ENCODE measurements at places on chromosomes 6 and 20.

- no peak for DNase-seq
Measured at GRCh38 chr20:62656197-62656918, 14.1 kb downstream of the SLCO4A1 start.

GRCh38 chr6:14212020-14212419 lies 94.4 kb downstream of the CD83 start:
- no peak for DNase-seq

- no peak for DNase-seq
Measured at GRCh38 chr6:128138694-128139093, 237.8 kb upstream of the THEMIS start.

DNA sequence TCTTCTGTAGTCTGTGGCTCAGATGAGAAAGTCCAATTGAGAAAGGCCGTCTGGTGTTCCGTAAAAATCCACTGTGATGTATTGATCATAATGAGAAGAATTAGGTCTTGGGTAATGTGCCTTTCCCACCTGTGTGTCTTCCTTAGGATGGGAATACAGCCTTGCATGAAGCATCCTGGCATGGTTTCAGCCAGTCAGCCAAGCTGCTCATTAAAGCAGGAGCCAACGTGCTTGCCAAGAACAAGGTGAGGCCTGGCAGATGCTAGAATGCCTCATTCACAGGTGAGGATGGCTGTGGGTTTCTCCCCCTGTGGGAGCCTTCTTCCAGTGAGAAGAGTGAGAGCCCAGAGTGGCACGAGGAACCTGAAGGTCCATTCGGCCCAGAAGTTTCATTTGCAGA lies 32.7 kb downstream of the LYRM2 start:
- no peak for DNase-seq

DNA sequence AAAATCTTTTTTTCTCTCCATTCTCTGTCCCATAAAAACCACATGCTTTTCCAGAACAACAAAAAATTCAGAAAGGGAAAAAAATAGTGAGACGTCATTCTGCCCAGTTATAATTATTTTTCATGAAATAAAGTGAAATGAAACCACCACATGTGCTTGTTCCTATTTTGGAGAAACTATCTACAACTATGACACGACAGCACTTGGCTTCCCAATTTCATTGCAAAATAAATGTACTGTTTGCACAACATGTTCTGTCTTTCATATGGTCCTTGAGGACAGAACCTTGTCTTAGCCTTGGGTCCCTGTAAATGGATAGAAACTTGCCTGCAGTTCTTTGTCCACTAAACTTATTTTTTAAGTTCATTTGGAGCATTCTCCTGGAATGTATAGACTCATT lies 5.6 kb upstream of the MAN1A1 start:
- DNase-seq: no peak

DNA sequence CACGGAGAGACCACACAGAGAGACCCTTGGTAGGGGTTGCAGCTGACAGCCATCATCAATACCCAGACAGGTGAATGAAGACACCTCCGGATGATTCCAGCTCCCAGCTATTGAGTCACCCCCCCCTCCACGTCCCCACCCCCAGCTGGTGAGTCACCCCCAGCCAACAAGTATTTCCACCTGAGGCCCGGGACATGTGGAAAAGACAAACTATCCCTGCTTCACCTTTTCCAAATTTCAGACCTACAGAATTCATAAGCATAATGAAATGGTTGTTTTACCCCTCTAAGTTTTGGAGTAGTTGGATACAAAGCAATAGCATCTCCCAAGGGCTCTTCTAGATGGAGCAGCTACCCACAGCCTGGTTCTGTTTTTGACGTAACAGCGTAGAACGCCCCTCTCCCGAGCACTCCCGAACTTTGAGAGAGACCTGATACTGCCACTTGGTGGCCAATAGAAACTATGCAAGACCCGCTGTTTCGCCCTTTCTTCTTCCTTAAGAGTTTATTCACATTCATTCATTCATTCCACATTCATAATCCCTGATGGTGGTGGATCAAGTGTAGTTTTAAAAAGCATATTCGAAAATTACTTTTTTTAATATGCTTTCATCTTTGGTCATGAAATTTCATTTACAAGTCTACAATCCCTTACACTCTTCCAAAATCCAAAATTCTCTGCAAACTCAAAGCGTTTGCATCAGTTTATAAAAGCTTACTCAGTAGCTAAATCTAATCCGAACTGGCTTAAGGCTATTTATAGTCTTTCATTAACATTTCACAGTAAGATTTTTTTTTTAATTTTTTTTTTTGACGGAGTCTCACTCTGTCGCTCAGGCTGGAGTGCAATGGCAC lies 15.1 kb upstream of the PPP1R16B start:
- peak; percentile 15 for DNase-seq

DNA sequence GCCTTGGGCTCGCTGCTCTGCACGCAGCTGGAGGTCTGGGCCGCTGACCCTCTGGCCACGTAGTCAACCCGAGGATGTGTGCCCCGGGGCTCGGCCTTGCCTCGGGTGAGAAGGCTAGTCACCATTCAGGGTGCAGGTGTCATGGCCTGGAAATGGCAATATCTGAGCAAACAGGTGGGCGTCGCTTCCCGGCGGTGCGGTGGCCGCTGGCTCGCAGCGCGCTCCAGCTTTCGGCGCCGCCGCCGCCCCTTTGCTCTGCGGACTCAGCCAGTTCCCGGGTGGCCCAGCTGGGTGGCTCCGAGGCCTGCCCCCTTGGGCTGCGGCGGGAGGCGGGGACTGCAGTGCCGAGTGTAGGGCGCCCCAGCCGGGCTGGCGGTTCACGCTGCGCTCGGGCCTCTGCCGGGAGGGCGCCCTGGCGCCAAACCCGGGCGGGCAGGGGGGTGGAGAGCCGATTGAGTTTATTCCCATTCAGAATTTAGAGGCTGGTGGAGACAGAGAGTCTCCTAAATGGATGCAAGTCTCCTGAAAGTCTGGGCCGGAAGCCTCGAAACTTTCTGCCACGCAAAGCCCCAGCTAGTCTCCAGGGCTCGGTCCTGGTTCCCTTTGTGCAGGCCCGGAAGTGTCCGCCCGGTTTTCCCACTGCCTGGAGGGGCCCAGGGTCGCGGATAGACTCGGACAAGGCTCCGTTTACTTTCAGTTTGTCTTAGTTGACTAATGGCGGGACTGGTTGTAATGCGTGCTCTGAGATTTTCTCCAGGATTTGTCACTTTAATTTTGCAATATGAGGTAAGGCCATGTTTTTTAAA lies 11.3 kb upstream of the TFAP2A start:
- peak; percentile 18 for DNase-seq

GRCh38 chr20:1083431-1084080 lies 34.8 kb upstream of the PSMF1 start:
- no peak for DNase-seq

DNA sequence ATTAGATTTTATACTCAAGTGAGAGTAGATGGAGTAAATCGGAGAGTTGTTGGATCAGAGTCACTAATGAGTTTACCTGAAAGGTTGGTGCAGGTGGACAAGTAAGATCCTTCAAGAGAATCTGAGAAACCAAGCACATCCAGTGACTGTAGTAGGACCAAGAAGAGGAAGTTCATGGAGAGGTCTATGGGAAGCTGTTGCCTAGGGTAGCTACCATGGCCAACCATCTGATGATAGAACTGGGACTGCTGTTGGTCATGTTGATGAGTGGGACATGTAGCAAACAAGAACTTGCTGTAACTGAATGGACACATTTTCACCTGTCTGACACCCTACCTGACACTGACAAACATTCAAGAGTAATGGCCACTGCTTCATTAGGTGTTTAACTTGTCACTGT lies 11.3 kb upstream of the ADGB start:
- no peak for DNase-seq

- DNase-seq: no peak
Measured at GRCh38 chr6:44960898-44961297, 367.2 kb upstream of the RUNX2 start.

DNA sequence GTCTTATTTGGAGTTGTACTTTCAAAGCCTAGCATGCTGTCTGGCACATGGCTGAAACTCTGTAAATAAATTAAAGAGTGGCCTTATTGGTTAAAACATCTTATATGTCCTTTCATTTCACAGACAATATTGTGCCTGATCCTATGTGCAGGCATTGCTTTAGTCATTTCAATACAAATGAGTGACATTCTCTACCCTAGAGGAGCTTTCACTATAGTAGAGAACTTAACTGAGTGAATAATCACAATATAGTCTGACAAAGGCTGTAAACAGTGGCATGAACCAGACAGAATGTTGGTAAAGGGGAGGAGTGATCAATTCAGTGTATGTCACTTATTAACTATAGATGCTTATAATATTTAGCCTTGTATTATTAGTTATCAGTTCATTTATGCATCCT lies 481.8 kb downstream of the TFAP2B start:
- no peak for DNase-seq

DNA sequence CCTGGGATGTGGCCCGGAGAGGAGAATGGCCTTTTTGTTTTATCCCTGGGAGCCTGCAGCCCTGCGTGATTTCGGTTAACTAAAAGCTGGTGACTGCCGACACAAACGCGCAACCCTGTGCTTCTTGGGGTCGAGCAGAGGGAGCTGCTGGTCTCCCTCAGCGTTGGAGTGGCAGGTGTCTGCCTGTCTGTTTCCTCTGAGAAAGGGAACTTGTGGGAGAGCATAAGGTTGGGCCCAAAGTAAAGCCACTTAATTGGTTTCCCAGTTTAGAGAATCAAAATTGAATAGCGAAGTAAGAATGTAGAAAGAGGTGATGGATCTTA lies 500 bp downstream of the LTV1 start:
- DNase-seq: no peak

- no peak for DNase-seq
Measured at GRCh38 chr6:14187406-14187805, 69.8 kb downstream of the CD83 start.

GRCh38 chr20:57403216-57403615 lies 12.0 kb downstream of the RBM38 start:
- no peak for DNase-seq

- DNase-seq: no peak
Measured at GRCh38 chr6:30781395-30781742, 37.0 kb upstream of the IER3 start.

- DNase-seq: peak; percentile 6
Measured at GRCh38 chr6:43275801-43276576, 22.1 kb upstream of the SLC22A7 start.

- DNase-seq: no peak
Measured at GRCh38 chr6:111176038-111176759, 88.9 kb downstream of the SLC16A10 start.

- peak; percentile 34 for DNase-seq
Measured at GRCh38 chr6:75480425-75480824, 13.2 kb downstream of the FILIP1 start.

DNA sequence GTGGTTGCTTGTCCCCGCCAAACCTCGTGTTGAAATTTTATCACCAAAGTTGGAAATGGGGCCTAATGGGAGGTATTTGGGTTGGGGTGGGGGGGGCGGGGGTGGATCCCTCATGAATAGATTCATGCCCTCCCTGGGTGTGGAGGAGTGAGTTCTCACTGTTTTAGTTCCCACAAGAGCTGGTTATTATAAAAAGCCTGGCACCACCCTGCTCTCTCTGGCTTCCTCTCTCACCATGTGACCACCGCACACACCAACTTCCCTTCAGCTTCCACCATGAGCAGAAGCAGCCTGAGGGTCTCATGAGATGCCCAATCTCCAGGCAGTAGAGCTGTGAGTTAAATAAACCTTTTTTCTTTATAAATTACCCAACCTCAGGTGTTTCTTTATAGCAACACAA lies 111.3 kb downstream of the PRDM1 start:
- no peak for DNase-seq

DNA sequence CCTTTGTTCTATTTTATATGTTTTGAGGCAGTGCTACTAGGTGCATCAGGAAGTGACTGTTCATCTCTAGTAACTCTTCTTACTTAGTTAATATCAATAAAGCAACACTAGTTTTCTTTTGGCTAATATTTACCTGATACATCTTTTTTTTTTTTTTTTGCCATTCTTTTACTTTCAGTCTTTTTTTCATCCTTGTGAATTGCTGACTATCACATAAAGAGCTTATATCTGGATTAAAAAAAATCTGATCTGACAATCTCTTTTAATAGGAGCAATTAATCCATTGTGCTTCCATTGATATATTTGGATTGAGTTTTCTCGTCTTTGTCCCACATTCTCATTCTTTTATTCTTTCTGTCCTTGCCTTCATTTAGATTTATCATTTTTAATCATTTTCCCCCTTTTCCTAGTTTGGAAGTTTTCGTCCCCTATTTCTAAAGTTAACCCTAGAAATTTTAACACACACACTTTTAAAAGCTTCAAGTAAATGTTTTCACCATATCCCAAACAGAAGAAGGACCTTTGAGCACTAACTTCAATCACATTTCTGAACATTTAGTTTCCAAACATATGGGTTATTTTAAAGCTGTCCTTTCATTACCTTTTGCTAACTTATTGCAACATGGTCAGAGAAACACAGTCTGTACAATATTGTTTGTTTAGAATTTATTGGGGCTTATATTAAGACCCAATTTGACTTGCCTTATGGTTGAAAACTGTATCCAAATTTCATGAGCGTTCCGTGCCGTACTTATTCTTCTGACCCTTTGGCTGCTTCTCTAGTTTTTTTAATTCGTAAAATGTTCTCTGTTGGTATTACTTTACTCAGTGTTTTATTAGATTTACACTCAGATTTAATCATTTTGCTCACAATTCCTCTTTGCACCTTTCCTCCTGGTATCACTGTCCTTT lies 63.0 kb downstream of the SYCP2L start:
- no peak for DNase-seq

- DNase-seq: no peak
Measured at GRCh38 chr20:57130160-57130772, 136.2 kb downstream of the BMP7 start.

GRCh38 chr6:106069478-106069877 lies 16.7 kb upstream of the PRDM1 start:
- peak; percentile 84 for DNase-seq

DNA sequence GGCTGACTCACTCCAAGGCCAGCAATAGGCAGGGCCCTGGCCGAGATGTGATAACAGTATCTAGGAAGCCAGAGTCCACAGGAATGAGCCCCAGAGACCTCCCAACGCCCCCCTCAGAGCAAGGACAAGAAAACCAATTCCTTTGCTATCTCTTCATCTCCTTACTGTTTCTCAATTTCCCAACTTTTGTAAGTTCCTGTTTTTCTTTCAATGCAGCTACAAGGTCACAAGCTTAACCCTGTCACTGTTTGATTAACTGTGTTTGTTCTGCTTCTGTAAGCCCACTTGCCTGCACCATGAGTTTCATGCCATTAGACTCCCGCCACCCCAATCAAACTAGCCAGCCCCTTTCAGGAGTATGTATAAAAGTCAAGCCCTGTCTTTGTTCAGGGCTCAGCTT lies 3.5 kb downstream of the FKBP1C start:
- DNase-seq: no peak

GRCh38 chr20:62694868-62695267 lies 13.8 kb upstream of the NTSR1 start:
- DNase-seq: no peak

GRCh38 chr6:75600768-75601167 lies 912 bp upstream of the SENP6 start:
- DNase-seq: peak; percentile 1

DNA sequence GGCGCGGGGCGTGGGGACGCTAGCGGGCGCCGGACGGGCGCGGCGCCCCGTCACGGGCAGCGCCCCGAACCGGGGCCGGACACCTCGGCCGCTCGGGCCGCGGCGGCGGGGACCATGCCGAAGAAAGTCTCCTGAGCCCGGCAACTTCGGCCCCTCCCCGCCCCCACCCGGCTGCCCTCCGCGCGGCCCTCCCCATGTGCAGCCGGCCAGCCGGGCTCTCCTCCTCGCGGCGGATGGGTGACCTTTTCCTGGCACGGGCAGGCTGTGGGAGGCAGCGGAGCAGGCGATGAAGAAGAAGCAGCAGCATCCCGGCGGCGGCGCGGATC lies 278 bp downstream of the UST start:
- DNase-seq: no peak

All from astrocyte (in vitro differentiated cells and primary cell).